ENCODE measurements at places on chromosomes 1 and 21. TPM values are rescaled to one million over a fixed set of nuclear protein-coding genes. Genes with fewer than 3 reads are reported as not detected.

Gene RORC
- 13.7 TPM for polyA plus RNA-seq

Gene HEYL
- not detected for polyA plus RNA-seq

DNA sequence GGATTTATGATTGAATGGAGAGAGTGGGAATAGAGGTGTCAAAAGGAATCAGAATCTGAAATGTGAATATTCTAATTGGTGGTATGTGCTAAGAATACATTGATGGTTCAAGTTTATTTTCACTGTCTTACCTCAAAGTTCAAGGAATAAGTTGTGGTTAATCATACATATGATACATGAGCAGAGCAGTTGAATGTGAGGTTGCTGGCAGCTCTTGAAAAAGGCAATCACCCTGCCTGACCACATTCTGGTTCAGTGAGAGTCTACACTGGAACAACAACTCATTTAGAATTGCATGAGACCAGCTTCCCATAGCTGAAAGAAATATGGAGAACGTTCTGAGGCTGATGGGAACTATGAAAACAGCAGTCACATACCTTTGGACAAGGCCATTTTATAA, 68.3 kb upstream of the ARHGAP29 start:
- DNase-seq = no peak

DNA sequence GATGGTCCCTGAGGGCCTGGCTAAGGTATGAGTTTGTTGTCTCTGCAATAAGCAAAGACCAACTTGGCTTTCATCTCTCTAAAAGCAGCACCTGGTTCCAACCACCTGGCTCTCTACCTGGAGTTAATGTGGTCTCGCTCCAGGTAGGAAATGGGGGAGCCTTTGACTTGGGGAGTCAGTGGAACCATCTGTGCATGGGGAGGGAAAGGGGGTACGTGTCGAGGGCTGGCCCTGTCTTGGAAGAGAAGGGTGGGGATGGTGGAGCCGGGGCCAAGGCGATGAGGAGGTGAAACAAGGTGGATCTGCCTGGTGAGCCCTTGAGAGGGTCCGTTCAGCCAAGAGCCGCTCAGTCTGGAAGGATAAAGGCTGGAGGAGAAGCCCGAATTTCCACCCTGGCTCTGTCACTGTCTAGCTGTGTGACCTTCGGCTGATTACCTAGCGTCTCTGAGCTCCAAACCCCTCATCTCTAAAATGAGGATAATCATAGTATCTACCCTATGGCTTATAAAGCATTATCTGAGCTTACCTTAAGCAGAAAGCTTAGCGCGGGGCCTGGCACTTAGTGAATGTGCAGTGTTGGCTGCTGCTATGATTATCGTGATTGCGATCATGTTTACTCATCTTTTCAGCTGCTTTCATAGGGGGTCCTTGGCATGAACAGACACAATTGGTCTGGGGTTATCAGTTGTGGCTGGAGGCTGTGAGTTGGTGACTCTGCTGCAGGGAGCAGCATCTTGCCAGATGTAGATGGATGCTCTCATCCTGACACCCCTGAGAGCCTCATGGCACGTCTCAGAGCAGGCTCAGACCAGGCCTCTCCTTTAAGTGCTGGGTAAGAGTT, 78.7 kb downstream of the ACTL8 start:
- no peak for DNase-seq

Gene MEAF6
- polyA plus RNA-seq = 150 TPM

GRCh38 chr1:204284929-204285328, 71.1 kb upstream of the GOLT1A start:
- DNase-seq = no peak

DNA sequence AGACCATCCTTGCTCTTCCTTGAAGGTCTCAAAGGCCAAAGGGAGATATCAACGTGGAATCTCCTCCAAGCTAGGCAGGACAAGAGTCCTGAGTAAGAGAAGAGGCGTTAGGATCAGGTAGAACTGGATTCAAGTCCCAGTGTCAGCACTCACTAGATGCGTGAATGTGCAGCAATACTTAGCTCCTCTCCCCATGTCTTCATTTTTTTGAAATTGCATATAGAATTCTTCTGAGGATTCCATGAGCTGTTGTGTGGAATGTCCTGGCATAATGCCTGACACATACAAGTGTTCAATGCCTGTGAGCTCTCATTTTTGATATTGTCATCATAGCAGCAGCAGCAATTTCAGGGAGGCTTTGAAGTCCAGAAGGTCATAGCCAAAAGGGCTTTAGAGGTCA, 333.2 kb downstream of the KCNH1 start:
- no peak for DNase-seq

Gene SPRR3
- polyA plus RNA-seq = not detected

DNA sequence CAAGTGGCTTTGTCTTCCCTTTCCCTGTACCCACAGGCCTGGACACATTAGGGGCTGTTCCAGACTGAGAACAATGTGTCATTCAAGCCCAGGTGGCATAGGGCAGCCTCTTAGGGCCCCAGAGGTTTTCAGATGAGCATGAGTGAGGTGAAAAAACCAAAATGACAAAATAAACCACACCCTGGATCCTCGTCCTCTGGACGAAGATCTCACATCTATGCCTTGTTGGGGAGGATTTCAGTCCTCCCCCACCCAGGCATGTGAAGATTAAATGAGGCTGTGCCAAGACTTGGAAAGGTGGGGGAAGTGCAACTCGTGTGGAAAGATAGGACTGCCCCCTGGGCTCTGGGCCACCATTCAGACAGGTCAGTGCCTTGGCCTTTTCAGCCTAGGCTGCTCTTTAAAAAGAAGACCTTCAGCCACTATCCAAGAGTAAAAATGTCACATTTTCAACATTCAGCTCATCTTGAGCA, 32.8 kb upstream of the IL19 start:
- DNase-seq = no peak

Gene CELA3A
- not detected for polyA plus RNA-seq

Gene ANGPTL3
- not detected for polyA plus RNA-seq

DNA sequence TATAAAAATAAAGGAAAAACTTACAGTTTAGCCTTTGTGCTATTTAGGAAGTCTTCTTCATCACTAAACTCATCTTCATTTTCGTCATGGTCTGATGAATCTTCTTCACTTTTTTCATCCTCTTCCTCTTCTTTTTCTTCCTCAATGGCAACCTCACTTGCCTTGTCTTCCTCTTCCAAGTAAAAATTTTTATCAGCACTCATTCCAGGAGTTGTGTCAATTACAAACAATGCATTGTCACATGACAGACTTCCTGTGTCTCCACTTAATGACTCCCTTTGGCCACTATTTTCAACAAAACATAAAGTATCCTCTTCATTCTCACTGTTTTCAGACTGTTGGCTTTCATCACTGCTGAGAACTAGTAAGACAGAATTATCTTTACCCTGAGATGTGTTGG, 2.8 kb downstream of the DNTTIP2 start:
- DNase-seq = no peak

- no peak for DNase-seq
Observed at GRCh38 chr1:54275349-54275748, 75.4 kb downstream of the MRPL37 start.

DNA sequence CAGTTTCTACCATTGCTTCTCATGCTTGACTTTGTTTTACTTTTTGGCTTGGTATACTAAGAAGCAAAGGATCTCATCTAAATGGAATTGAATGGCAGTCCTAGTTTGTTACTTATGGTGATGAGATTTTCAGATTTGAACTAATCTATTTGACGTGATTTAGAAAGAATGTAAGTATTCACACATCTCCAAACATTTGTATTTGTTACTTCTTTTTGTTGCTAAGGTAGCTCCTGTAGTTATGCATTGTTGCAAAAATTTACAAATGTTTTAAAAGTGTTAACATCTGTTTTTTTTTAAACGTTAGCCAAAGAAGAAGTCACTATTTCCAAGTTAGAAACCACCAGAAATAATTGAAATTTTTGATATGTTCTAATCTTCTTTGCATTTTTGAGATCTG, 222.5 kb downstream of the RPS6KC1 start:
- DNase-seq = no peak

GRCh38 chr21:45330075-45330781, 42.5 kb upstream of the POFUT2 start:
- no peak for DNase-seq
